Panc1 (cell line): ENCODE measurements at places on chromosomes 1 and 21.

GRCh38 chr1:2383576-2383975 lies 7.8 kb downstream of the MORN1 start:
- no peak for DNase-seq

DNA sequence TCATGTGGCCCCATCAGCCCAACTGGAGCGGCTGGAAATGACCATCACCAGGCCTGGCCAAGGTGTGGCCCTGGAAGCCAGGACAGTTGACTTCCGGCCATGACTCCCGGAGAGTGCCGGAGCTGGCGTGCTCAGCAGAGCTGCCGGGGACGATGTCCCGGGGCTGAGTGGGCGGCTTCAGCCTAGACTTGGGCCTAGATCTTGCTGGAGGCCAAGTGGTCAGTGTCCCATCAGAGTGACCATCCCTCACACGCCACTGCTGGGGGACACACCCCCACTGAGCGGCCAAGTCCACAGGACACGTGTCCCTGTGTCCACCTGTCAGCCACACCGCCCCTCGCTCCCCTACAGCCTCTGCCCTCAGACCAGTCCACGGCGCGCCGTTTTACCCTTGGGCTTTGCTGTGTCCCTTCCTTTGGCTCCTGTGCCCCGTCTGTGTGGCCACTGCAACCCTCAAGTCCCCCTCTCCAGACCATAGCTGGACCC lies 4.0 kb downstream of the FAAP20 start:
- DNase-seq, result no peak

GRCh38 chr1:192811006-192811405 lies 2.2 kb downstream of the RGS2 start:
- no peak for DNase-seq

DNA sequence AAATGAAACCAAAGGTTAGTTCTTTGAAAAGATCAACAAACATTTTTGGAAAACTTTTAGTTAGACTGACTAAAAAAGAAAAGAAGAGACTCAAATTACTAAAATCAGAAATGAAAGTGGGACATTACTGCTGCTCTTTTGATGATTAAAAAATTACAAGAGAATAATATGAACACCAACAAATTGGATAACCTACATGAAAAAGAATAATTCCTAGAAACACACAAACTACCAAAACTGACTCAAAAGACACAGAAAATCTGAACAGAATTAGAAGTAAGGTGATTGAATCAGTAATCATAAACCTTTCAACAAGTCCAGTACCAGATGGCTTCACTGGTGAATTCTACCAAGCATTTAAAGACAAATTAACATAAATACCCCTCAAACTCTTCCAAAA lies 5.6 kb downstream of the KIFAP3 start:
- DNase-seq, result no peak

DNA sequence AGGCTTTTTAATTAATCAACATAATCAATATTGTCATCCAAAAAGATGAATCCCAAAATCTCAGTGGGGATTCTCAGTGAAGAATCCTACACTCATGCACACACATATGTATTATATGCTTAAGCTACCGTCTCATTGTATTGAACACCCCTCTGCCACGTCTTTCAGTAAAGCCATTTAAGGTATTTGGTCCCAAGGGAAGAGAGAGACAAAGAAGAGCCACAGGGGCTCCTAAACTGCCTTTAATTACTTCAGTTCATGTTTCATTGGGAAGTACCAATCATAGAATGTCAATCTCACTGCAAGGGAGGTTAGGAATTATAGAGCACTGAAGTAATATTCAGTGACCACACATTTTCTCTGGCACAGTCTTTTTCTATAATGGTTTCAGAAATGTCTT lies 388.6 kb upstream of the NEGR1 start:
- DNase-seq, result no peak

GRCh38 chr1:228148196-228148861 lies 1.4 kb upstream of the GJC2 start:
- DNase-seq, result no peak

- no peak for DNase-seq
Measured at GRCh38 chr1:207268337-207268736, 53.1 kb upstream of the CD55 start.

DNA sequence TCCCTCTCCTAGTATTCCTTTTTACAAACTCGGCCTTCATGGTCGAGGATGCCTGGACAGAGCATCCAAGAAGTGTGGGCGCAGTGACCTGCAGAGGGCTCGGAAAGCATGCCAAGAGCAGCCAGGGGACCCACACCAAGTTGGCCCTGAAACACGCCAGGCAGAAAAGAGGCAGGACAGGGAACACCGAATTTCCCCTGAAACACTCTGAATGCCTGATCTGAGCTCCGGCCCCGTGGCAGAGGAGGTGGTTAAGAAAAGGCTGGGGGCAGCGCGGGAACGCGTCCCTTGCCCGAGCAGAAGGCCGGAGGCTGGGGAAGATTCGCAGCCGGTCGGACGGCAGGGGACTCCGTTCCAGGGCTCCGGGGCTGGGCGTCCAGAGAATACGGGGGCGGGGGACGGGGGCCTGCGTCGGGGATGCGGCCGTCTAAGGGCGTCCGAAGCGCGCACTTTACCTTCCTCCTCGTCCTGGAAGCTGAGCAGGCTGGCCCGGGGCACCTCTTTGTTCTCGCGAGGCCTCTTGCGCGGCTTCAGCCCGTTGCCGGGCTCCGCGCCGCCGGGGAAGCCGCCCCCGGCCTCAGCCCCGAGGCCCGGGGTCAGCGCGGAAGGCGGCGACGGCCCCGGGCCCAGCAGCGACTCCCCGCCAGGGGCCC lies 558 bp downstream of the PAXBP1 start:
- DNase-seq, result no peak

- DNase-seq, result no peak
Measured at GRCh38 chr1:115379943-115380342, 41.9 kb upstream of the NGF start.

GRCh38 chr1:171877701-171878100 lies 36.4 kb downstream of the DNM3 start:
- DNase-seq, result no peak

GRCh38 chr1:20430355-20431175 lies 55.4 kb downstream of the CAMK2N1 start:
- DNase-seq, result no peak

DNA sequence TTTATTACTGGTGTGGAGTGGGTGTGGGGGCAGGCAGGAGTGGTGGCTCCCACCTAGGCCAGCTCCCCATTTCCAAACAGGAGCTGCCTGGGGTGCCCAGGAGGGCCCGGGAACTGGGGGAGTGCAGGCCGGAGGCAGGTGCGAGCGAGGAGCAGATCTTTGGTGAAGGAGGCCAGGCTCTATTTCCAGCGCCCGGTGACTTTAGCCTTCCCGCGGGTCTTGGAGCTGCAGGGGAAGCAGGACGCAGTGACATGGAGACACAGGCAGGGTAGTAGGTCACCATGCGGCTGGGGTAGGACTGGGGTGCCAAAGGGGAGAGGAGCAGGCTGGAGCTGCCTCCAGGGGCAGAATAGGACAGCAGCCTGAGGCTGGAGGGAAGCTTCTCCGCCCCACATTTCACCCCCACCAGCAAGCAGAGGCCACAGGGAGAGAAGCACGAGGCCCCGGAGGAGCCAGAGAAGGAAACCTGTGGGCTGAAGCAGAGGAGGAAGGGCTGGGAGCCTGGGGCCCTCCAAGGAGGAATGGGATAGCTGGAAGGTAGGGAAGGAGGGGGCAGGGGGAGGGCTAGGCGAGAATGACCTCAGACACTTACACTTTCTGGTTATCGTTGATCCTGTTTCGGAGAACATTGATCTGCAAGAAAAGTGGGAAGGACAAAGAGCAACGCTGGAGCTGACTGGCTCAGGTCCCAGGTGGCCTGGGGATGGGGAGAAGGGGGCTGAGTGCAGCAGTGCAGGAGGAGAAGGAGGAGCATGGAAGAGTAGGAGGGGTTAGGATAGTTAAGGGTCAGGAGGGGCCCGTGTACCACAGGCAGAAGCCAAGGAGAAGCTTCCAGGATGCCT lies 18.2 kb downstream of the TNNT2 start:
- DNase-seq, result no peak

DNA sequence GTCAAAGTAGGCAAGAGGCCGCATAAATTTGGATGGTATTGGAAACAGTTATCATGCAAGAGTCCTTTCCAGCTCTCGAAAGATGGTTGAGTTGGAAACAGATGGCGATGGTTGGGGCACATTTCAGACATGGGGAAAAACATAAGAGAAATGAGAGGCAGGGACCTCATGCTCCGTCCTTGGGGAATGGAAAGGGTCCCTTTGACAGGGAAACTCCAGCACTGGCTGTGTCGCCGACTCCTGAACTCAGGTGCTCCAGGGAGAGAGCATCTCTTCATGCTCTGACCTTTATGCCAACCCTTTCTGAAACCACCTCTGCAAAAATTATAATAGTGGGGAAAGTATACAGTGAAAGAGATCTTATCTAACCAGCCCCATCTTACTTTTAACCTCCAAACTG lies 36.8 kb upstream of the COL6A2 start:
- no peak for DNase-seq

- no peak for DNase-seq
Measured at GRCh38 chr21:28436286-28436932, 556.3 kb downstream of the LTN1 start.

DNA sequence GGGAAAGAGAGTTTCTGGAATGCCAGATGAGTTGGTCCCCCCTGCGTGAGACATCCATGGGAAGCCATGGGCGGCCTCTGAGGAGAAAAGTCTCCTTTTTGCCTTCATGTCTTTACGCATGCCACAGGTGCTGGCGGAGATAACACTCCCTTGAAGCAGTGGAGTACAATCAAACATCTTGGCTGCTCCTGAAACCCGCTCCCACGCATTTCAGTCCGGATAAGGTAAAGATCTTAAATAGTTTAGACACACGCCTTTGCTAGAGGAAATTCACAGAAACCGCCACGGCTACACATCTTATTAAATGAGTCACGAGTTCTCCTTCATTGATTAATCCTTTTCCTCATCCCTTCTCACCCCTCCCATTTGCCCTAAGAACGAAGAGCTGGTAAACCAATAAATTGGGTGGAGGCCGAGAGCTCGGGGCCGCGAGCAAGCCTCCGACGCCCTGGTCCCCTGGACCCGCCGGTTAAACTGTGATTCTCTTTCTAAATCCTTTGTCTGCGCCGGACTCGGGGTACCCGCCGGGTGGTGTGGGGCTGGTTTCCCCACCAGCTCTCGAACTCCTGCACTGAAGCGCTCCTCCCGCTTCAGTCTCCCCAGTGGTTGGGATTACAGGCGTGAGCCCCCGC lies 6.6 kb upstream of the ZNF669 start:
- DNase-seq, result no peak

- no peak for DNase-seq
Measured at GRCh38 chr1:29324202-29324601, 87.9 kb downstream of the PTPRU start.

GRCh38 chr1:24351918-24352627 lies 32.9 kb downstream of the GRHL3 start:
- no peak for DNase-seq

GRCh38 chr1:111733183-111733991 lies 5.8 kb downstream of the INKA2 start:
- DNase-seq, result no peak

DNA sequence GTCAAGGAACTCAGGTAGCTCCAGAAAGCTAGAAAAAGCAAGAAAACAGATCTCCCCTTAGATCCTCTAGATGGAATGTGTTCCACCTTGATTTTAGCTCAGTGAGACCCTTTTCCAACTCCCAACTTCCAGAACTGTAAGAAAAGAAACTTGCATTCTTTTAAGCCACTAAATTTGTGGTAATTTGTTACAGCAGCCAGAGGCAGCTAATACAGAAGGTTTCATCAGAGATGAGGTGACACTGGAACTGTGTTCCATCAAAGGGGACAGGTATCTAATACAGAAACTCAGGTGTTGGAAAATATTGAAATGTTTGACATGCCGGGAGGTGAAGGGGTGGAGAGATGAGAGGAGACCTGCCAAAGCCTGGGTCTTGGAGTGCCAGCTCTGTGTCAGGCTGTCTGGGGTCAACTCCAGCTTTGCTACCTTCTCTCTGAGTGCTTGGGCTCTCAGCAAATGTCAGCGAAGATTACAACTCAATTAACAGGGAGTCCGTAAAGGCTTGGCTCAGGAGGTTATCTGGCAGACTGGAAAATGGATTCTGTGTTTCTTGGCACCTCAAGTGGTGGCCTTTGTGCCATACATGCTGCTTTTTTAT lies 71.3 kb downstream of the PLPP3 start:
- DNase-seq, result no peak

DNA sequence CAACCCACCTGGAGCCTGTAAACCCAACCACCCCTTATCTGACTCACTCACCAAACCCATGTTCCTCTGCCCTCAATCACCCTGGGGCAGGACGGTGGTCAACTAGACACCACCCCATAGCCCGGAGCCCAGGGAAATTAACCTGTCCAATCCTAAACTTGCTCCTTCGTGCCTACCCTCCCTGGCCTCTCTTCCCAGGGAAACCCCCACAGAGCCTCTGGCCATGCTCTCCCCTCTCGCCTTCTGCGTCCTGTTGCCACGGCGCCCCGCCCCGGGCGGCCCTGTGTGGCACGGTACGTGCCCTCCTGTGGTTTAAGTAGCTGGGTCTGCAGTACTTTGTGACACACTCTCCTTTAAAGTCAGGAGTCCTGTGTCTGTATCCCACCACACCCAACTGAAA lies 4.0 kb upstream of the FTCD start:
- no peak for DNase-seq

DNA sequence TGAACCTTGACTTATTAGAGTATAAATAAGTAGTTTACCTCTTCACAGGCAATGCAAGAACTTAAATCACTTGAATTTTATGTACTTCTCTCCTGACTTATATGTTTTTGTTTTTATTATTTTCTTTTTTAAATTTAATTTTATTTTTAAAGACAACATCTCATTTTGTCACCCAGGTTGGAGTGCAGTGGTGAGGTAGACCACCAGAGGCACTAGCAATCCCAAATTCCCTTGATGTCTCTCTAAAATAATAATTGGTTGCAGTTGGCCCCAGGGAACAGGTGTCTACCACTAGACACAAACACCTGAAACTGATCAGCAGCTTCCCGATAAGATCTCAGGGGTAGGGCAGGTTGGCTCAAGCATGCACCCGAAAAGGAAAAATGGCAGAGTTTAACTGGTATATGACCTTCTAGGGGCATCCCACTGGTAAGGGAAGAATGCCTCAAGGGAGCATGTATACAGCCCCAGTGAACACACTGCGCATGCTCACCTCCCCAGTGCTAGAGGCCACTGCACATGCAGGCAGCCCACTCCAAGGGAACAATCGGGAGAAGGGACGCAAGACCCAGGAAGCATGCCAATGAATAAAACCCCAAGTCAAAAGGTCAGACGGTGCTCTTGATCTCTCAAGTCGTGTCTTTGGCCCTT lies 14.6 kb downstream of the EXOC8 start:
- no peak for DNase-seq

DNA sequence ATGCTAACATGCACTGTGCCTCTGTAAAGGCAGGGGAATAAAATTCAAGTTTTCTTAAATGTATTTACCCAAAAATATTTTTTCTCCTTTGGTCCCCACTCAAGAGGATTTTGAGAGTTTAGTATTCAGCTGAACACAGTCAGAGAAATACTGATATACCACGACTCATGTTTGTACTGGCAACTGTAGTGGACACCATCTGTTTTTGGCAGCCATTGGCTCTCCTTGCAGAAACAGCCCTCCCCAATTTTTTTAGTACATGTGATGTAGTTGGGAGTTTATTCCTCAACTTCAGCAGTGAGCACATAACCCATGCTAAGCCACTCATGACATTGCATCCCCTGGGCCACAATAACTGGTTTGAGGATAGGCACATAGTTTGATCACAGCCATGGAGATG lies 154.8 kb upstream of the POU3F1 start:
- DNase-seq, result no peak

GRCh38 chr21:34105947-34106541 lies 32.7 kb downstream of the MRPS6 start:
- no peak for DNase-seq
